ENCODE measurements at places on chromosomes 2 and 18.

DNA sequence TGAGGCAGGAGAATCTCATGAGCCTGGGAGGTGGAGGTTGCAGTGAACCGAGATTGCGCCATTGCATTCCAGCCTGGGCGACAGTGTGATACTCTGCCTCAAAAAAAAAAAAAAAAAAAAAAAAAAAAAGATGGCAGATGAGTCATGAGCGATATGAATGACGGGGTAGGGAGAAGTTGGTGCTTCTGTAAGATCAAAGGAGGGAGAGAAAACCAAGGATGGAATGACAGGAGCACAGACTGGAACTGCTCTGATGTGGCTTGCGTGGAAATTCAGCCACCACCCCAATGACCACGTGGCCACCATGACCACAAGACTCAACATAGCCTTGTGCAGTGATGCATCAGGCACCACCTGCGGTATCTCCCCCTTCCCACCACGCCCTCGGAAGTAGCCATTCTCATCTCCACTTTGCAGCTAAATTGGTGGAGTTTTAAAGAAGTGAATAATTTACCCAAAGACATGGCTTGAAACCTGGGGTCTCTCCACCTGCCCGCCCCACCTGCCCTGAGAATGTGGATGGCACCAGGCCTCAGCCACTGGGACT, 96.0 kb downstream of the ACKR3 start:
- no peak for DNase-seq

DNA sequence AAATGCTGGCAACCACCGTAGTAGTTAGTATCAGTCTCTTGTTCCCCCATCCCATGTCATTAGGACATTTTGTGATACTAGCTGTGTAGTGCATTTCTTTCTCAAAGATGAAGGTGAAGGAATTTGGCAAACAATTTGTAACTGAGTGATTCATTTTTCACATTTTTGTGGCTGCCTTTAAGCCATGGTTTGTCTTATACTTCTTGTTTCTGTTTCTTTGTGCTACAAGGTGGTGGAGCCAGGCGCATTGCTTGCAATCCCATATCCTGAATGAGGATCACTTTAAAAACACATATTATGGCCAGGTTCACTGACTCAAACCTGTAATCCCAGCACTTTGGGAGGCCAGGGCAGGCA, 40.6 kb downstream of the GPD2 start:
- DNase-seq: no peak

GRCh38 chr18:76490670-76491472, 4.2 kb downstream of the ZNF516 start:
- DNase-seq: peak; percentile 37

GRCh38 chr18:46222710-46223360, 118.7 kb downstream of the HAUS1 start:
- DNase-seq: no peak

DNA sequence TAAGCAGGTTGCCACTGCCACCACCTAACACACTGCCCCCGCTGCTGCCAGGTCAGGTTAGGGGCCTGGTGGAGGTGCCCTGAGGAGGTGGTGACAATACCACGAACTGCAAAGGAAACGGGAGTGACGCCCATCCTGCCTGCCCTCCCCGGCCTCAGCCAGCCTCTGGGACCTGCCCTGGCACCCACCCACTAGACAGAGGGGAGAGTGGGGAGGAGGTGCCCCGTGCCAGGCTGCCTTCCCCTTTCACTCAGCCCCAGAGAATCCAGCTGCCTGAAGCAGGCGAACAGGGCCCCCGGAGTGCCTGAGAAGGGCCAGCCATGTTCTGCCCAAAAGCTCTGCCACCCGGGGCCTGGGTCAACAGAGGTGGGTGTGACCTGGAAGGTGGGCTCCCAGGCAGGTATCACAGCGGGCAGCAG, 44.5 kb upstream of the FOSL2 start:
- no peak for DNase-seq

- no peak for DNase-seq
These were observed 138.5 kb upstream of the ITGA4 start for GRCh38 chr2:181318504-181319280.

- DNase-seq: no peak
These were observed 24.1 kb upstream of the ANXA4 start for GRCh38 chr2:69717861-69718273.

GRCh38 chr2:143192716-143193115, 63.5 kb downstream of the ARHGAP15 start:
- DNase-seq: no peak

DNA sequence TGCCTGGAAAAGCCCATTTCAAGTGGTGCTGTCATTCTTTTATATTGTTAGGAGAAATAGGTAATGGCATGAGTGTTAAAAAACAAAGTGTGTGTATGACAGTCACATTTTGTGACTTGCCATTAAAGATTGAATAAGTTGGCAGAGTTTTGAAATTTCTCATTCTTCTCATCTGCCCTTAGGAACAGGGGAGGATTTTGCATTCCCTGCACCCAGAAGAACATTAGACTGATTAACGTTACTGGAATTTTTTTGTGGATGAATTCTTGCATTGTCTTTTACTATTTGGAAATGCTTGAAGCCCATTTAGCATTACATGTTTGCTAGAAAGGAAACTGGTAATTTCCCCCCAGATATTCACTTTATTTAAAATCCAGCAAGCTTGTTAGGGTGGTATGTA, 162.2 kb downstream of the BABAM2 start:
- no peak for DNase-seq

- DNase-seq: no peak
These were observed 83.5 kb downstream of the MYL12B start for GRCh38 chr18:3345452-3345851.

- DNase-seq: no peak
These were observed 191.1 kb downstream of the SETBP1 start for GRCh38 chr18:44871771-44872170.

GRCh38 chr2:192197357-192197756, 2.6 kb upstream of the TMEFF2 start:
- DNase-seq: no peak

GRCh38 chr18:10514082-10514481, 11.7 kb upstream of the NAPG start:
- no peak for DNase-seq

- DNase-seq: no peak
These were observed 42.7 kb downstream of the EPHA4 start for GRCh38 chr2:221529177-221529942.

GRCh38 chr2:174888146-174888545, 117.0 kb downstream of the CHN1 start:
- DNase-seq: no peak

DNA sequence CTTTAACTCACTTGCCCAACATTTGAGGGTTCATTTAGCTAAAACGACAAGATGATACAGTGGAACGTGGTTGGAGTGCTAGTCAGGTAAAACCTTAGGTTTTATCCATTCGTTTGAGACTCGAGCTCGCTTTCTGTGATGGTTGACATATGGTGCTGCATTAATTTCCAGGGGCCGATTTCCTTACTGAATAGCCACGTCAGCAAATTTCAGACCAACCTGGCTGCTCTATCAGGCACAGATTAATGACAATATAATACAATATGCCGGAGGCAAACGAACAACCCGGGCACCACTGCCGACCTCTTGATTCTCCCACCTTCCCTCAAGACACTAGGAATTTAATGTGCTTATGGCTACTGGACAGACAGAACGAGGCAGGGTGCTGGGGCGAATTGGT, 42.0 kb downstream of the NABP1 start:
- no peak for DNase-seq

DNA sequence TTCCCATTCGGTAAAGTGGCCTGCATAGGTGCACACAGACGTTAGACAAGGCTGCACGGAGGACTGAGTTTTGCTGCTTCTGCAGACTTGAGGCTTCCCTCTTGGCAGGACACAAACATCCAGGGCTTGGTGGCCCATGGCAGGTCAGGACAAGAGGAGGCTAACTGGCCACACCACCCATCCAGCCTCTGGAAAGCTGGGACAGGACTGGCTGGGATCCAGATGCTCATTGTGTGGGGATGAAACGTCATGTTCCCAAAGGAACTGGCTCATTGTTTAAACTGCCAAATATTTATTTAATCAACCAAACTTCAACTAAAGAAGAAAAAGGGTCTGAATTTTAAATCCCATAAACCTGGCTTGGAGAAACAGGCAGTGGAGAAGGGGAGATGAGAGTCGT, 239.1 kb upstream of the EPAS1 start:
- DNase-seq: no peak

DNA sequence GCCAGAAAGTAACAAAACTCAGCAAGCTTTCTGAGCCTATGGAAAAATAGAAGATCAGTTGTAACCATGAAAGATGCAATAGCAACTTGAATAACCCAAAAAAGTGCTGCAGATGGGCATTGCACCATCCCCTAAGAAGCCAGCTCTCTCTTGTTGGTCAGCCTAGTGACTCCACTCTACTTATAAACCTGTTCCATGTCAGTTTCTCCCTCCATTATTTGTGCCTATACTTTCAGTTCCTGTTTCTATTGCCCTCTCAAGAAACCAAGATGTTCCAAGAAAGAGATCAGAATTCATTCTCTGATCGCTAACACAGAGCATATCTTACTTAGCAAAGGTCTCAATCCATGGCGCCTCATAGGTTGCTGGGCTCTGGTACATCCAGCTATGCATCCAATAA, 170.3 kb upstream of the MAP2 start:
- no peak for DNase-seq

DNA sequence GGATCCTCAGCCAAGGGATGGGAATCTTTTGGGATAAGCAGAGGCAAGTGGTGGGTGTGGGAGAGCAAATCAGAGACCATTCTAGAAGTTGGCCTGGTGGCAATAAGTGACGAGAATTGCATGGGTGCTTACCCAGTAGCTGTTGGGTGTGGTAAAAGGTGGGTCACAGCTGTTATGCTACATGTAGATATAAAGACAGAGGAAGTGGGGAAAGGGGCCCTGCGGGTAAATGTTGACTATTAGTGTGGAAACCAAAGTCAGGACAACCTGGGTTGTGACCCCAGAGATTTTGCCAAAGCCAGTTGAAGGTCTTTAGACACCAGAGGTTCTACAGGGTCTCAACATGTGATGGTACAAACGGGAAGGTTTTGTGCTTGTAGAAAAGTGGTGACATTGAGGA, 443.6 kb upstream of the HNRNPA3 start:
- no peak for DNase-seq

- DNase-seq: no peak
These were observed 71.7 kb upstream of the ABCA12 start for GRCh38 chr2:215210082-215210481.

DNA sequence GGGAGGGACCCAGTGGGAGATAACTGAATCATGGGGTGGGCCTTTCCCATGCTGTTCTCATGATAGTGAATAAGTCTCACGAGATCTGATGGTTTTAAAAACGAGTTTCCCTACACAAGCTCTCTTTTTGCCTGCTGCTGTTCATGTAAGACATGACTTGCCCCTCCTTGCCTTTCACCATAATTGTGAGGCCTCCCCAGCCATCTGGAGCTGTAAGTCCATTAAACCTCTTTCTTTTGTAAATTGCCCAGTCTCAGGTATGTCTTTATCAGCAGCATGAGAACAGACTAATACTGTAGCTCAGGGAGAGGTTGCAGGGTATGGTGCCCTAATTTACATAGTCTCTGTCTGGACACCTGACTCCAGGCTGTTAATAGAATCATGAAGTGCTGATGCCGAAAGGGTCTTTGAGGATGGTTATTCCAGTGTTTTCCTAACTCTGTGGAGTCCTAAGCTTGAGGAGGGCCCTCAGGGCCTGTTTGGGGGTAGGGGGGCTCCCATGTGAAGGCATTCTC, 343.2 kb downstream of the ALK start:
- DNase-seq: no peak

GRCh38 chr2:132489150-132489549, 72.5 kb downstream of the GPR39 start:
- DNase-seq: no peak

GRCh38 chr18:38602341-38602740, 1036.7 kb upstream of the CELF4 start:
- no peak for DNase-seq

DNA sequence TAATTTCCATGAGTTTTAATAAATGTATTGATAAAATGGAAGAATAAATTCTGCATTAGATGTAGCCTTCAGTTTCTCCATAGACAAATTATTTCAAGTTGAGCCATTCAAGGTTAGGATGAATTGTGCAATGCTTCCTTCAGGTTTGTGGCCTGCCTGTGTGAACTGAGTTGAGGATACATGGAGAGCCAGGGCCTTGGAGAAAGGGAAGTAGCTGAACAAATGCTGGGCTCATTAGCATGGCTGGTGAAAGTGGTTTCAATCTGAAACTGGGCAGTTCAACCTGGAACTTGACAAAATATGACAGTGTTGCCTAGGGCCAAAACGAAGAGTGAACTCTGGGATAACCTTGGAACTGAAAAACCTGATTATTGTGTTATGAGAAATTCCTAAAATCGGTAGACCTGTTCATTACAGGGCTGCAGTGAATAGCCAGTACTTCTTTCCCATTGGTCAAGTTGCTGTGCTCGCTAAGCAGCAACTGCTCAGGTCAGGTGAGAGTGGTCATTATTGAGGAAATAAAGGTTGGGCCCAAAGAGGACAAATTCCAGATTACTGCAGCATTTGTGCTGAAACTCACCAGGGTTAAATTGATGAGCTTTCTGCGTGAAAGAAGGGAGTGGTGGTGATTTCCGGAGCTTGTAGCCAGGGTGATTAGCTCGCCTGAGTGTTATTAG, 12.7 kb downstream of the INPP1 start:
- no peak for DNase-seq

- no peak for DNase-seq
These were observed 18.7 kb downstream of the APCDD1 start for GRCh38 chr18:10473132-10473531.

DNA sequence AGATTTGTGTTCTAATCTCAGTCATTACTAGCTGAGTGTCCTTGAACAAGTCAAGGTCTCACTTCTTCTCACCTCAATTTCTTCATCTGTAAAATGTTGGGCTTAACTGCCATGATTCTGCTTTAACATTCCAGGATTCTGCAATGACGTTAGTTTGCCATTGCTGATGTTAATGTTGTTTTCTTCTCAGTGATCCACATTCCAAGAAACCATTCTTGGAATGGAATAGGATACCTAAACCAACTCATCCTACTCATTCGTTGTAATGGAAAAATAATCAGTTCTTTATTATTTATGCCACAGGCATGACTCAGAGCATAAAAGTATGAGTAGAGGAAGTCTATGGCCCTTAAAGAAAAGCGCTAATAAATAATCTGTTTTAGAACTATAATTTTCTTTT, 140.2 kb upstream of the ETAA1 start:
- DNase-seq: no peak

GRCh38 chr2:189927823-189928222, 134.7 kb downstream of the MSTN start:
- DNase-seq: no peak

- DNase-seq: no peak
These were observed 852.3 kb upstream of the CRIM1 start for GRCh38 chr2:35503311-35503710.

- DNase-seq: no peak
These were observed 13.5 kb downstream of the SIX3 start for GRCh38 chr2:44954889-44955592.

DNA sequence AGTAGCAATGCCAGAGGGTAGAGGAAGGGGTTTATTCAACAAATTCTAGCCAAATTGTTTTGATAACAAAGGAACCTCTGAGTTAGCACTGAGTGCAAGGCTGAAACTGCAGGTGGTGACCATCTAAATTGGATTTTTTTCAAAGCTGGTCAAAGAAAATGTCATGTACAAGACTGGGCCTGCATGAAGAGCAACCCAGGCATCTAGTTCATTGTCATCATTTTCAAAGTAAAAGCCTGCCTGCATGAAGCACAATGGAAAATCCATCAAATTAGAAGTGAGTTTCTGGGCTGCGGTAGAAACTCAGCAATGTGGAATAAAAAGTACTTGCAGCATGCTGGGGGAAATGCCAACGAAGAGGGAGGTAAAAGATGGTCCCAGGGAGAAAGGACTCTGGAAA, 80.8 kb upstream of the PPP1CB start:
- no peak for DNase-seq

GRCh38 chr18:9653390-9653789, 39.0 kb upstream of the PPP4R1 start:
- no peak for DNase-seq

Data from NCI-H510A (cell line).